ENCODE measurements at places on chromosomes 3 and 15.

GRCh38 chr3:126927846-126928245, 55.1 kb upstream of the PLXNA1 start:
- no peak for DNase-seq

GRCh38 chr15:58497046-58497785, 65.4 kb downstream of the LIPC start:
- DNase-seq, result peak; percentile 90

DNA sequence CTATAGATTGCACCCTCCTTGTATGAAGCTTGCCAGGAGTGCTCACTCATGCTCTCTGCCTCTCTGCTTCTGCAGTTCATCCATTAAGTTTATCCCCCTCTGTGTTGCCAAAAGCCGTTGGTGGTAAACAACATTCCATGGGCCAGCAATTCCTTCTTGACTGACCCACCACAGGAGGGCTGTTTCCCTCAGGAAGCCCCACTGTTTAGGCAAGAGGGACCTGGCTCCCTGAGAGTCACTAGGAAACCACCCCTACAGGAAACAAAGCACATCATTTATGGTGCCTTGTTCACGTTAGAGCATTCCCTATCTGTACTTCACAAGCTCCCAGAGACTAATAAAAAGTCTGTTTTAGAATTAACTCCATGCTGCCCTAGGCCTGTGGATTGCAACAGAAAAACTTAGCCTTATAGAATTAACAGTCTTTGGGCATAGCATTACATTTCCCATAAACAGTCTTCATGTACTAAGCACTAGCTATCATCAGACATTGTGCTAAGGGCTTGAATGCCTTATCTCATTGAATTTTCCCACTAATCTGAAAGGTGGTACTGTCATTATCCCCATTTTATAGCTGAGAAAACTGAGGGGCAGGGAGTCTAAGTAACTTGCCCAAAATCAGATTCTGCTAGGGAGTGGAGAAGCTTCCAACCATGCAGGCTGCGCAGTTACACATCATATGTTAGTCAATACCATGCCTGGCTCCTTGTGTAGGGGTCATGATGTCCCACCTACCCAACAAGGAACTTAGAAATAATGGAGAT, 149.9 kb downstream of the SHQ1 start:
- DNase-seq, result no peak

DNA sequence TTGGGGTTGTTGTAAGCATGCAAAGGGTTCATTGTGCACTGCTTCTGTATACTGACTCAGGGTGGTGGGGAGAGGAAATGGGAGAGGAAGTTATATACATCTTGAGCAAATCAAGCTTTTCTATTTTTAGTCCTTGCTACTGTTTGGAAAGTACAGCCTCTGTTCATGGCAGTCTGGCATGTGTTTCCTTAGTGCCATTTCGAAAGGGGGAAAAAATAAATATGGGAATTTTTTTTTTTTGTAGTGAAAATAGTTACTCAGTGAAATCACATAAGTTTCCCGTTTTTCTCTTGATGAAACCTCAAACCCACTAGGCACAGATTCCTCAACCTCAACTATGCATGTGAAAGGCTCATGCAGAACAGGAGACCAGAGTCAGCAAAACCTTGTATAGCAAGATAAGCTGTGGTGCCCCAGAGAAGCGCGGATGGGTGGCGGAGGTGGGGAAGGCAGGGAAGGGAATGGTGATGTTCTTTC, 353.3 kb downstream of the LPP start:
- DNase-seq, result no peak

DNA sequence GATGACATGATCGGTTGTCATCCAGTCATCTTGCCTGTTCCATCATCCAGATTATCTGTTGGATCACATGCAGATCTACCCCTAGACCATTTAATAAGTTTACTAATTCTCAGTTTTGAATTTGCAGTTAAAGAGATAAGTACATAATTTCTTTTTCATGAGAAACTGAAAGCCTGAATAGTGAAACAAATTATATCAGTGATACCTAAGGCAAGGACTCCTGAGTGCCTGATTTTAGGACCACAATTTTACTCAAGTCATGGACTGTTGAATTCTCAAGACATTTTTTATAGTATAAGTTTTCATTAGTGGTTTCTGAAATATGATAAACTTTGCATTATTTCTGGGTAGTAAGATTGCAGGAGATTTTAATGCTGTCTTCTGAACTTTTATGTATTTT, 13.2 kb downstream of the SIDT1 start:
- DNase-seq, result no peak

DNA sequence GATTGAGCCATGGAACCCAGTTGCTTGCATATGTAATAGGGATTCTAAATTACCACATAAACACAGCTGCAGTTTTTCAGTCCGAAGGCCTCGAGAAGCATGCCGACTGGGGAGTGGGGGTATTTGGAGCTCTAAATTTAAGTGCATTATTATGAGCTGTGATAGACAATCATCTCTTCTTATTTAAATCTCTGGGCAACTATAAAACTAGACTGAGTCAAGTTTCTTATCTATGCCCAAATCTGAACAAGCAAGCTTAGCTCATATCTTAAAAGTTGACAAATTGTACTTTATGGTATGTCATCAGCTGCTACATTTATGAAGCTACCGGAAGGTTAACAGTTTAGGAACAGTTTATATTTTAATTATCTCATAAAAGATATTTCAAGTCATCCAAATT, 19.5 kb upstream of the THRB start:
- DNase-seq, result no peak

- no peak for DNase-seq
Observed at GRCh38 chr3:188689101-188689574, 482.6 kb upstream of the TPRG1 start.

DNA sequence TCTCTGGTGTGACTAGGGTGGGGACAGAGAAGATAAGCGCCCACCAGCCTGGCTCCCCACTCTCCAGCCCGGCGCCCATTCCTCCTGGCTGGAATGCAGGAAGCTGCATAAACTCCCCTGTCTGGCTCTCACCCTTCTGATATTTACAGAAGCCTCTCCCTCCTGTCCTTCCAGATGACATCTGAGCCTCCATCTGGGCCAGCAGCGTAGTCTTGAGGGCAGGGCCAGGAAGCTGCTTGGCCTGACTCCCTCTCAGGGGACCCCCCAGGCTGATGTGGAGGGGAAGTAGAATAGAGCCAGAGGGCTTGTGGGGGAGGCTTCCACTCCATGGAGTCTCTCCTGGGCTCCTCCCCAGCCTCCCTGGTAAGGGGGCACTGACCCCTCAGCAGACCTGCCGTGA, 49.9 kb downstream of the LINGO1 start:
- peak; percentile 52 for DNase-seq

DNA sequence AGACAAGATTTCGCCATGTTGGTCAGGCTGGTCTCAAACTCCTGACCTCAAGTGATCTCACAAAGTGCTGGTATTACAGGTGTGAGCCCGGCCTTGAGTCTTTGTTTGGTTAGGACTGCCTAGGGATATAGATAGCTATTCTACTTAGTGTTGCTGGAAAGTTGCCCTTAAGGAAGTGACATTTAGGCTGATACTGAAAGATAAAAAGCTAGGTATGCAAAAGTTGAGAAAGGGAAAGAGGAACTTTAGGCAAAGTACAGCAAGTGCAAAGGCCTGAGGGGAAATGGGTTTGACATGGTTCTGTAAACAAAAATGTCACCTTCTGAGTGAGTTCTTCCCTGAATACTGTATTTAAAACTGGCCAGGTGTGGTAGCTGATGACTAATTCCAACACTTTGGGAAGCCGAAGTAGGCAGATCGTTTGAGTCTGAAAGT, 111.5 kb downstream of the ZNF609 start:
- DNase-seq, result no peak

GRCh38 chr3:160481856-160482255, 32.3 kb upstream of the TRIM59 start:
- DNase-seq, result no peak

DNA sequence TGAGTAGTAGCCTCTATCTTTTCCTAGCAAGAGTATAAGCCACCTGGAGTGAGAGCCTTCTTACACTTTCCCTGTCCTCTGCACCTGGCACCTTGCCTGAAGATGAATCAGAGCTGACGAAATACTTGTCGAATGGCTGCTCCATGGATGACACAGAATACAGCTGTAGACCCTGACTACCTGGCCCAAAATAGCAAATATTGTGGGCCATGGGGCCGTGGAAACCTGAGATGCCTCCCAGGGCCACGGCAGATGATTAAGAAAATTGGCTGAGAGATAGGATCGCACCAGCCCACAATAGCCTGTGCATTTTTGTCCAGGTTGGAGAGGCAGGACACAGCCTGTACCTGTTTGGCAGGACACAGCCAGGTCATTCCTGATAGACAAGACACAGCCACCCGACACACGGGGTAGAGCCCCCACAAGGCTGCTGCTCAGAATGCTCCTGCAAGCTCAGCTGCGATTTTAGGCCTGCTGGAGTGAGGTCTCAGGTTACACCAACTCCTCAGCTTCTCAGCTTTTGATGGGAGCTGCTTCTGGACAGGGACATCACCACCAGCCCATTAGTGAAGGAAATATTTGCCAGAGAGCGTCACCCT, 22.9 kb upstream of the TPM1 start:
- DNase-seq, result peak; percentile 76

- DNase-seq, result no peak
Observed at GRCh38 chr3:42130329-42131070, 39.3 kb downstream of the TRAK1 start.

- no peak for DNase-seq
Observed at GRCh38 chr3:58572013-58572633, 5.1 kb downstream of the FAM107A start.

GRCh38 chr15:63497642-63498467, 6.5 kb upstream of the USP3 start:
- no peak for DNase-seq

GRCh38 chr3:114796796-114797195, 350.3 kb downstream of the ZBTB20 start:
- no peak for DNase-seq

DNA sequence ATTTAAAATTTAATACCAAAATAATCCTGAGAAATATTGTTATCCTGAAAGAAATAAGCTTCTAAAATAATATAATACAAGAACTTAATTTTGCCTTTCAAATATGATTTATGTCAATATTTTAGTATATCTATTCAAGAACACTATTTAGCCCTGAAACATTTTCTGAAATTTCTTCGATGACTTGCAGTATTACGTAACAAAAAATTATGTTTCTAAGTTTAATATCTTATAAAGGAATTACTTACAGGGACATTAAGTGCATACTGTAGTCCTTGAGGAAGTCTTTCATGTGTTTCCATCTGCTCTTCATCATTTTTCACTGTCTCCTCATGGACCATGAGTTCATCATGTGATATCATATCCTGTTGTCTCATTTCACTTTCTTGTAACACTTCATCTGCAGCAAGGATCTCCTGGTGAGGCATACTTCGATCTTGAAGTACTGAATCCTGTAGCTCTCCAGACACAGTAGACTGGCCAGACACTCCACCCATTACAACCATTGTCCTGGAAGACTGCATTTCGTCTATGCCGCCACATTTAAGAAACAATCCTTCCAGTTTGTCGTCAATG, 62.0 kb downstream of the ZNF148 start:
- no peak for DNase-seq

DNA sequence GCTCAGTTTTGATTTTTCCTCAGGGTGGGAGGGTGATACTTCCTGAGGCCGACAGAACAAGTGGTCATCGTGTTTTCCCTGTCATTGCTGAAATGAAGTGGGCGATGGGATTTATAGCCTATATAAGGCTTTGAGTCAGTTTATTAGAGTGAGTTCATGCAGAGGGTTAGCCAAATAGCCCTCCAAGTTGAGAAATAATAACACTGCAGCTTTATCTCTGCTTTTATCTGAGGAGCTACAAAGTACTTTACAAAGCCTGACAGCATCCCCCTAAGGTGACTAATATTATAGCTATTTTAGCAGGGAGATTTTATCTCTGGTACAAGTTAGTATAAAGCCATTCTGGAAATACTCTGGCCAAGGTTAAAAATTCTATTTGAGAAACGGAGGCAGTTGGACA, 389.6 kb downstream of the MFSD1 start:
- no peak for DNase-seq

DNA sequence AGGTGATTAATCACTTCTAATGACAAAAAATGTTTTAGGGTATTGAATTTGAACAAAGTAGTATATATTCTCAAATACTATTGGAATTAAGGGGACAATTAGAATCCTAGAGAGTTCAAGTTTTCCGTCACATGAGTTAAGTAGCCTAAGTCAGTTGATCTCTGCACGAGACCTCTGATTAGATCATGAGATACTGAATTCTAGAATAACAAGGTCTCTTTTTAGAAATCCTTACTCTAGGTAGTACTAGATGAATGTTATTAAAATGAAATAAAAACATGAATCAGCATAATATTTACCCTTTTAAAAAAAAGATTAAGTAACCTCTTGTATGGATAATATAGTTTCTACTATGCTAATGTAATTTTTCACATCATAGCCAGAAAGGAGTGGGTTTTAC, 43.4 kb downstream of the MYO5A start:
- no peak for DNase-seq

- no peak for DNase-seq
Observed at GRCh38 chr15:76286271-76286879, 24.9 kb downstream of the ETFA start.

DNA sequence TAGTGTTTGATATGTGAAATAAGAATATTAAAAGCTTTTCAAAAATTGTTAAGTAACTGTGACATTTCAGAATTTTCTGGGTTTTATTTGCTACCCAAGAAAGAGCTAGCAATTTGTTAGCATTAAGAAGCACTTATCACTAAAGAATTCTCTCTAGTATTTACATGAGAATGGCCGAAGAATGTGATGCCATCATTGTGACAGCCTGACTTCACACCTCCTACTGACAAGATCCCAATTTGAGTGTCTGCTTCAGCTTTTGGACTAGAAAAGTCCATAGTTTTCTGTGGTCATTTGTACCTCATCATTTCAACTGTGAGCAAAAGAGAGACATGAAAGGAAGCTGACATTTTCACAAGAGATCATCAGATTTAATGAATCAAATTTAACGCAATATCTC, 548.1 kb upstream of the AGTR1 start:
- no peak for DNase-seq

GRCh38 chr15:48467801-48468200, 136.6 kb downstream of the DUT start:
- no peak for DNase-seq

- no peak for DNase-seq
Observed at GRCh38 chr3:13112521-13113345, 39.5 kb upstream of the IQSEC1 start.

GRCh38 chr15:62296756-62297507, 131.8 kb upstream of the C2CD4B start:
- DNase-seq, result no peak

DNA sequence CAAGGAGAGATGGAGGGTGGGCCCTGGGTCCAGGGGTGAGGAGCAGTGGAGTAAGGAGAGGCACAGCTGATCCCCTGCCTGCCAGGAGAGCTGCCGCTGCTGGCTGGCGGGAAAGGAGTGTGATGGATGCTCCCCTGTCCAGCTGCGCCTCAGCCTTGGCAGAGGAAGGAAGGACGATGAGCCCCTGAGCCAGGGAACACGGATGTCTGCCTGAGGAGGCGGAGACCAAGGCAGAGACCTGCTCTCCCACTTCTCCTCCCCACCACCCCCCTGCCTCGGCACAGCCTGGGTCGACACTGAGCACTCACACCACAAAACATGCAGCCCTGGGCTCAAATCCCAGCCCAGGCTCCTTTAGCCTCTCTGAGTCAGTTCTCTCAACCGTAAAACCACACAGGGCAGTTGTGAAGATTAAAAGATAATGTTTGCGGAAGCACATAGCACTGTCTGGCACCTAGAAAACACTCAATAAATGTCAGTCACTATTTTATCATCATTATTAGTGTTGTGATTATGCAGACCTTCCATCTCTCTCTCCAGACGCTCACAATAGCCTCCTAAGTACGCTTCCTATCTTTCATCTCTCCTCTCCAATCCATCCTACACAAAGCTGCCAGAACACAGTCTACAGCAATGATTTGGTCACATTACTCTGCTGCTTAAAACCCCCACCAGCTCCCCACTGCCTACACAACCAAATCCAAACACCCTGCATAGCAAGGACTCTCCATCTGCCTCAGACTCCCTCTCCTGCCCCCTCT, 52.2 kb downstream of the SEMA5B start:
- DNase-seq, result peak; percentile 38

Data from NCI-H524 (cell line).